ENCODE measurements at places on chromosomes 12 and 14.

DNA sequence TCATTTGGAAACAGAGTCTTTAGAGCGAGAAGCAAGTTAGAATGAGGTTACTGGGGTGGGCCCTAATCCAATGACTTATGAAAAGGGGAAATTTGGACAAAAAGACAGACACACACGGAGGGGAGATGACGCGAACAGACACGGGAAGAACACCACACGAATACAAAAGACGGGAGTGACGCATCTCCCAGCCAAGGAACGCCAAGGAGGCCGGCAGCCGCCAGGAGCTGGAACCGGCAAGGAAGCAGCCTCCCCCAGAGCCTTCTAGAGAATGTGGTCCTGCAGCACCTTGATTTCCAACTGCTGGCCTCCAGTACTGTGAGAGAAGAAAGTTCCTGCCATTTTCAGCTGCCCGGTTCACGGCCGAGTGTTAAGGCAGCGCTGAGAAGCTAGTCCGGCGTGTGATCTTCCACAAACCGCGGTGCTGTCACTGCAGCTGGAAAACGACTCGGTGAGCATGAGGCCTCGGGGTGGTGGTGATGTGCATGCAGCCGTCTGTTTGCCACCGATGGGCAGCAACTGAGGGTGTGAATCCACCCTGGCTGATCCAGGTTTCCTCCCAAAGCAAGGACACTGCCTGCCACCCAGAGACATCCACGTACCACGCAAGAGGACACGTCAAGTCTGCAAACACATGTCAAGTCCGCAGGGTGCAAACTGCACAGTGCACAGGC is 124.5 kb downstream of the NCOR2 start:
- DNase-seq: no peak

DNA sequence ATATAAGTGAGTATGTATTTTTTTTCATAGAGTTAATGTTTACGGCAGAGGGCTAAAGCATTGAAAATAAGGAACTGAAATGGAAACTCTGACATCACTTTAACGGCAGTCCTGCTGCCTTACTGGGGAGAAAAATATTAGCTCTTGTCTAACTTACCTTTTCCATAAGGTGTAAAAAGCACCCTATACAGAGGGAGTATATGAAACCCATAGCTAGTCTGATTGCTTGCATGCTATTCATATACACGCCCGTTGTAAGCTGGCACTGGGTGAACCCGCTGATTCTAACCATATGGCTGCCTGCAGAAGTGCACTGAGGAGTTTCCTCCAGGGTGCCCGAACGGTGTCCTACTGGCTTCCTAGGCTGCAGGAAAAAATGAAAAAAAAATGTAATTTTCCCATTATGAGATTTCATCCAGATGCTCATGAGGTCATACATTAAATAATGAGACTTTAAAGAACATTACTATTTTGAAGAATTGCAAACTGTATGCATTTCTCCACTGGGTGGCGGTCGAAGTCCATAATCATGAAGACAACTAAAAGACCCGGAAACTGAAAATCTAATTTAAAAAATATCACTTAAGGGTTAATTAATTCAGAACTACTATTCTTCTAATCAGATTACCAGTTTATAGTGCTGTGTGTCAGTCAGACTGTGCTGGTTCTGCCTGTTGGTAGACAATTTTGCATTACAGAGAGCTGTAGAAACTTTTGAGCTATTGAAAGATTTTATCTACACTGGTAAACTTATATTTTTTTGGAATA is 144.7 kb downstream of the ALX1 start:
- no peak for DNase-seq

DNA sequence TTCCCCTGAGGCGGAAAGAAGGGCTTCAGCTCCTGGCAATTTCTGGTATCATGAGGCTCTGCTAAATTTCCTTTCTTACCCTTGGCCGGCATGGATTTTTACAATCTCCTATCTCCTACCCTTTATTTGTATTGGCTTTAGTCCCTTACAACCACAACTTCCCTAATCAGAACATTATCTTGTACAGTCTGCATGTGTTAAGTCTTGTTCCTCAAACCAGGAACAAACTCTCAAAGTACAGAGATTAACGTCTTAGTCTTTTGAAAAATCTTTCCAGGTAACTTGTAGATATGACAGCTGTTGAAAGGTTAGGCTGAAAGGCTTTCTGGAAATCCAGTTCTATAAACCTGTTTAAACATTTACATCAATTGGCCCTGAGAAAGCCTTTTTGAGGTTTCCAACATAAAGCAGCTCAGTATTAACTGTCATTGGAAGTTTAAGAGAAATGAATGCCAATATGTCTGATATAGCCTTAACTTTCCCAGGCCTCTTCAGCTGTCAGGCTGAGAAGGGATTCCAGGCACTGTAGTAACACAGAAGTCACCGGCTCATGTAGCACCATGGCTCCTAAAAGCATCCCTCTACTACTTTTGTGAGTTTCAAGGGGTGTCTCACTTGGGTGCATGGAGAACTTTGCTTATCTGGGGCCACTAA is 360.5 kb downstream of the FUT8 start:
- DNase-seq: no peak

- no peak for DNase-seq
Measured at GRCh38 chr12:103128862-103129501, 171.5 kb downstream of the ASCL1 start.

- no peak for DNase-seq
Measured at GRCh38 chr12:66304296-66304900, 2.1 kb downstream of the HELB start.

DNA sequence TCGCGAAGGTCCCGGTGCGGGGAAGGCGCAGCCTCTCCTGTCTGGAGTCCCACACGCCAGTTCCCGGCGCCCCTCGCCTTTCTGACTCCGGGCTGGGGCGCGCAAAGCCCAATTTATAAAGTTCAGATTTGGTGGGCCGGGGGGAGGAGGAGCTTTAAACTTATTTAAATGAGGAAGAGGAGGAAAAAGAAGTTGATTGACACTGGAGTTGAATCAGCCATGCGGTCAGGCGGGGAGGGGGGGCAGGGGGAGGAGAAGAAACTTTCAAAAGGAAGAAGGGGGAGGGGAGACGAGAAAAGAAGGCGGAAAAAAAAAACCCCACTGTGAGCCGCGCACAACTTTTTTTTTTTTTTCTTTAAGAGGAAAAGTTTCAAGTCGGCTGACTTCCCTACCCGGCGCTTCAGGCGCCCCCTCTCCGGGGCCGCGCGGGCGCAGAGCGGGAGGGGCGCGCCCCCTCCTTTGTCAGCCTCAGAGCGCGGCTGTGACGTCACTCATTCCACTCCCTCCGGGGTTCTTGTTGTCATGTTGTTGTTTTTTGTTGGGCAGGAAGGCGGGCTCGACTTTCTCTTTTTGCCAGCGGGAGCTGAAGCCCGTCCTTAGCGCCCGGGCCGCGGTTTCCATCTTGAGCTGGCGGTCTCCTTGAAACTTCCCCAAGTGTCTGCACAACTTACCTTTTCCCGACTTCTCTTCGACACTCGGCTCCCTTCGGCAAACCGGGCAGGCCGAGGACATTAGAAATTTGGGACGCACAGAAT is at the start of gene ZFP36L1:
ZFP36L1 (minus strand) TSS at position 89 of the 755 bp plus-strand sequence. CDS start 129 bp downstream, outside the sequence.
- peak; percentile 92 for DNase-seq

DNA sequence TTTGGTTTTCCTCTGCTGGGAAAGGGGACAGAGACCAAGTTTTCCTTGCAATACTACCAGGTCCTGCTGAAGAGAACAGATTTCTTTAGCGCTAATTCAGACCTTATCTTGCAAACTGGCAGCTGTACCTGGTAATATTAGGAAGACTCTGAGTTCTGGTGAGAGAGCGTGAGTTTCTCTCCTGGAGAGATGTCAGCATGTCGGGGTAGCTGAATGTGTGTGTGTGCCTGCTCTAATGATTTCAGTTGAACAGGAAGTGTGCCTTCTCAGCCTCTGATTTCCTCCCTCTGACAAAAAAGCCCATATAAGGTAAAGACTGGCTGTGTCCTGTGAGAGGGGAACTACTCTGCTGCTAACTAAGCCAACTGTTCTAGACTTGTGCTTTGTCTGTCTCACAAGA is 10.3 kb upstream of the ERP27 start:
- DNase-seq: peak; percentile 90

DNA sequence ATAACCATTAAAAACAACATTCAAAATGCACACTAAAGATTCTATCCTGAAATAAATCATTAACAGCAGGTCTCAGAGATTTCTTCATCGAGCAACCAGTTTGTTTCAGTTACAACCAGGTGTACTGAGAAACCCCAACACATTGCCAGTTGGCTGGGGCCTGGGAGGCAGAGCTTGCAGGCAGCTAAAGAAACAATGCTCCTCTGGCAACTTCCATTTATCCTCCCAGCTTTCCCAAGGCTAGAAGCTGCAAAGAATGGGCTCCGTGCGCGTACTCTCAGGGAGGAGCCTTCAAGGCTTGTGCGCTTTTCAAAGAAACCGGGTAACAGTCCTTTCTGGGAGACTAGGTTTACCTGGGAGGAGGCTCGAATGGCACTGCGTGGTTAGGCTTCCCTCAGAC is 181.6 kb downstream of the MSRB3 start:
- DNase-seq: no peak

GRCh38 chr12:91127751-91128150 is 16.5 kb upstream of the LUM start:
- no peak for DNase-seq

DNA sequence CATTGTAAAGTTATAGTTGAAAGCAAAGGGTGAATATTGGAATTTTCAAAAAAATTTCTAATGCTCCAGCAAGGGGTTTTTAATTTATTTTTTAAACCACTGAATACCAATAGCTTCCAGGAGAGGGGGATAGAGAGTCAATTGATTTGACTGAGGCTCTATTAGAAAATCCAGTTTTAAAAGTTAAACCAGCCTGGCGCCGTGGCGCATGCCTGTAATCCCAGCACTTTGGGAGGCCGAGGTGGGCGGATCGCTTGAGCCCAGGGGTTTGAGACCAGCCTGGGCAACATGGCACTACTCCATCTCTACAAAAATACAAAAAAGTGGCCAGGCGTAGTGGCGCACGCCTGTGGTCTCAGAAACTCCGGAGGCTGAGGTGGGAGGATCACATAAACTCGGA is 150.1 kb downstream of the SLC38A4 start:
- no peak for DNase-seq

DNA sequence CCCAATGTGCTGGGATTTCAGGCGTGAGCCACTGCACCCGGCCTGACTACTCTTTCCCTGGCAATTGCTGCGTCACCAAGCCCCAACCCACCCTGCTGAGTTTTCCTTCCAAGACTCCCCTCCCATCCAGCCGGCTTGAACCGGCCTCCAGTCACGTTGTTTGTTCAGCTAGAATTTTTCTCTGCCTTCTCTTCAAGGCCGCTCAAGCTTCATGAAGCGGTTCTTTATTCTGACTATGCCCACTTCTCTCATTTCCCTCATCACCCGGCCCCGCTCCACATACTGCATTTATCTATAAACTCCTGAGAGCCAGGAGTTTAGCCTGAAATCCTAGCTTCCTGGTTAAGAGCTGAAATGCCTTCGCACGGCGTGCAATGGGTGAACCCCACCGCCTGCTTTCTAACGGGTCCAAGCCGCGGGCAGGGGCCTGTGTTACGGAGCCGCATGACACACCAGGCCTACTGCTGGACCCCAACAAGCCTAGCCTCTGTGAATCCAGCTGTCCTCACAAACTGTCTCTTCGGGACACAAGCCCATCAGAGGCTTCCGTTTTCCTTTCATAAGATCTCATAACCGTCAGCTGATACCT is 999 bp upstream of the DCAF4 start:
- DNase-seq: no peak

- DNase-seq: no peak
Measured at GRCh38 chr14:88476214-88476774, 78.5 kb downstream of the PTPN21 start.

DNA sequence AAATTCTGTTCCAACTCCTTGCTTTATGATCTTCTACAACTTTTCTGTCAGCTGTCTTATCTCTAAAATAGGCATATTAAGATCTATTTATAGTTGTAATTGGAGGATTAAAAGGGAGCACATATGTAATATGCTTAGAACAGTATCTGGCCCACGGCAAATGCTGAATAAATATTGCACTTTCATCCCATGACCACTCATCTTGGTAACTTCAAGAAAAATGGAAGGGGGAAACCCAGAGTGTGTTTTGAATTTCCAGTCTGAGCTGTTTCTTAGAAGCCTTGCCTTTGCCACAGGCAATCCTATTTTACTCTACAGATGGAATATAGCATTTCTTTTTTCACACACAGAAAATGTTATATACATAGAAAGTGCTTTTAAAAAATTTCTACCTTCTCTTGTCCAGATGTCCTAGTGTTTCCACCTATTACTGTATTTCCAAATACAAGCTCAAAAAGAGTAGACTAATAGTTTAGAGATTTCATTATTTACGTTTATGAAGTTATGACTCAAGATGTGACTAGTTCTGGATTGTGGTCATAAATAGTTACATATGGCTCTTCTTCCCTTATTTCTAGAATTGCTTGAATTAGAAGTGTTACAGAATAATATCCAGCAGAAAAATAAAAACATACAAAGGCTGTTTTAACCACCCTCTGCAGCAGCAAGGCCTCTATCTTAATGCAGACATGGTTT is 6.2 kb upstream of the STXBP6 start:
- no peak for DNase-seq

DNA sequence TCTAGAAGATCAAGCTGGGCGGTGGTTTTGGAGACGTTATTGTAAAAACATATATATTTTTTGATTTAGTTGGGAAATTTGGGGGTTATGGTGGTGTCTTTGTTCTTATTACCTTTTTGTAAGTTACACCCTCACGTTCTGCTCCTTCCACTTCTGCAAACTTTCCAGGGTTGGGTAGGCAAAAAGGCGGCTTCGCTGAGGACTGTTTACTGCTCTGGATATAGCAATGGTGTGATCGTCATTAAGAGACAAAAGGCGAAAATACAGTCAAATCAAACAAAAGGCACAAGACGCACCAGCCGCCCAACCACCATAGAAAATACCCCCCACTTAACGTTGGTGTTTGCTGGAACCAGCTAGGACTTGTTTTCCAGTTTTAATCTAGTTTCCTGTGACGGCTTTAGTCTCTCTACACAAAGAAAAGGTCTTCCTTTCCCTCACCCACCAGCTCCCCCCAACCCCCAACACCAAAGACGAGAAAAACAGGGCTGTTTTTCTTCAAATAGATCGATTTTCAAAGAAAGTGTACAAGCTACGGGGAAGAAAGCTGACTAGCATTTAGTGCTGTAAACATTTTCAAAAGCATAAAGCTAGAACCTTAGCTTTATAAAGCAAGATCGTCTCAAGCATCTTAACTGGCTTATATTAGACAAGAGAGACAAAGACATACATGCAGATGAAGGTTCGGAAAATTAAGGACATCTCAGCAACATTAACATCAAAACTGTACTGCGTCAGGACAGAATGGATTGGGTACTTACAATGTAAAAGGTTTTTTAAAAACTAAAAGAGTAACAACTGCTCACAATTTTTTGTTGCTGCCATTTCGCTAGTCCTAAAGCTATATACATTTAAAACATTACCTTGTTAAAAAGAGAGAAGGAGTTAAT is 2.0 kb upstream of the SETD1B start:
- no peak for DNase-seq

- DNase-seq: no peak
Measured at GRCh38 chr12:75587340-75588106, 76.1 kb upstream of the KRR1 start.

- DNase-seq: no peak
Measured at GRCh38 chr12:12267742-12268200, 927 bp upstream of the LRP6 start.

DNA sequence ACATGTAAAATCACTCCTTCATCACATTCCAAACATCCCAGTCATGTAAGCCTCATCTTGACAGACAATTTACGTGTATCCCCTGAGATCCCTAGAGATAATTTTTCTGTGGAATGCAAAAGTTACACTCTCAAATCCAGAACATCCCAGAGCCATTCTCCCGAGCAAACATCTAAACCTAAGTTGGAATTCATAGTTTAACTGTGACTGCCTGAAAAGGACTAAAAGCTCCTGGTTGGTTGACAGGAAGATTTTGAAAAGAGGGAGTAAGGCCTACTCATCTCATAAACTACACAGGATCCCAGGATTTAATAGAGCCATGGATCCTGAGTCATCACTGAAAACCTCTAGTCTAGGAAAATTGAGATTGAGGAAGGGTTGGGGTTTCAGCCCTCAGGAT is 123.6 kb downstream of the SCN8A start:
- DNase-seq: no peak
